ENCODE measurements at places on chromosomes 3 and 15.

- no peak for DNase-seq
These were observed 28.3 kb downstream of the ALS2CL start for GRCh38 chr3:46664971-46665762.

DNA sequence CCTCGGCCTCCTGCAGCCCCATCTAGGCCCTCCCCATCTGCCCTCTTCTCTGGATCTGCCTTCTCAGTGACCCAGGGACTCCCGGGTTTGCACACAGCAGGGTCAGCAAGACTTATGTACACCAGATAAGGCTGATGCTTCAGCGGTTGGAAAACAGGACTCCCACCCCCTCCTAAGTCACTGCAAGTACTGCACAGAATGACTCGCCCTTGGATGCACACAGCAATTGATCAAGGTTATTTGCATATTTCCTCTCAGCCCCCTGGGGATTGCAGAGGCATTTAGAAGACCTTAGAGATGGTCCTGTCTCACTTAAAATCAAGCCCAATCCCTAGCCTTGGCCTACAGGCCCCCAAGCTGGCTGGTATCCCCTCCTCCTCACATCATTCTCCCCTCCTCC lies 8.9 kb downstream of the ACAN start:
- DNase-seq = no peak

DNA sequence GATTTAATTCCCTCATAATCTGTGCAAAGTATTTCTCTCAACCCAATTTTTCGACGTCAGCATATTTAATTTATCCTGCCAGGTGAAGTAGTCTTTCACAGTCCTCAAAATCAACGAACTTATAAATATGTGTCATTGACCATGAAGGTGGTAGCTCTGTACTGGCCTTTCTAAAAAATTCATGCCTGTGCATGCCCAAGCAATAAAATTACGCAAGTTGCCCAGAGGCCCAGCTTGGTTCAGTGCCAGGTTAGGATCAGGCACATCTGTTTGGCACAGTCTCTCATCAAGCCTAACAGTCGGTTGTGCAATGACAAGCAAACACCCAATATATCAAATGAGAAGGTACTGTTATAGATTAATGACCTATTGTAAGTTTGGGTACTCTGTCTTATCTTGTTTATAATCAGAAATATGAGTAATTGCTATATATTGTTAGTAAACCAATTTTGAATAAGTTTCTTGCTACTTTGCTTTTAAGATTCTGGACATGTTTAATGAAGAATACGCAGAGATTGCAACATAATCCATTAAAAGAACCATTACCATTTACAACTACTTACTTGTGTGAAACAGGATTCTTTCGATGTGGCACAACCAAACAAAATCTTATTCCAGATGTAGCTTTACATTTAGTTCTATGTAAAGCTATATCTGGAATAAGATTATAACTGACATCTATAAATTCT lies 159.0 kb upstream of the IL12A start:
- no peak for DNase-seq

DNA sequence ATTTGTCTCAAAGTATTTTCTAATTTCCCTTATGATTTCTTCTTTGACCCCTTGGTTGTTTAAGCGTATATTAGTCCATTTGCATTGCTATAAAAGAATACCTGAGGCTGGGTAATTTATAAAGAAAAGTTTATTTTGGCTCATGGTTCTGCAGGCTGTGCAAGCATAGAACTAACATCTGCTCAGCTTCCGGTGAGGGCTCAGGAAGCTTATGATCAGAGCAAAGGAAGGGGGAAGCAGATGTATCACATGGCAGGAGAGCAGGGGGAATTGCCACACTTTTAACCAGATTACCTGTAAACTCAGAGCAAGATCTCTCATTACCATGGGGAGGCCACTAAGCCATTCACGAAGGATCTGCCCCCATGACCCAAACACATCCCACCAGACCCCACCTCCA lies 148.2 kb downstream of the PDE8A start:
- DNase-seq = no peak

GRCh38 chr3:16467393-16467792 lies 46.1 kb downstream of the RFTN1 start:
- DNase-seq = no peak

GRCh38 chr3:183098536-183099025 lies 715 bp downstream of the MCCC1 start:
- DNase-seq = no peak

DNA sequence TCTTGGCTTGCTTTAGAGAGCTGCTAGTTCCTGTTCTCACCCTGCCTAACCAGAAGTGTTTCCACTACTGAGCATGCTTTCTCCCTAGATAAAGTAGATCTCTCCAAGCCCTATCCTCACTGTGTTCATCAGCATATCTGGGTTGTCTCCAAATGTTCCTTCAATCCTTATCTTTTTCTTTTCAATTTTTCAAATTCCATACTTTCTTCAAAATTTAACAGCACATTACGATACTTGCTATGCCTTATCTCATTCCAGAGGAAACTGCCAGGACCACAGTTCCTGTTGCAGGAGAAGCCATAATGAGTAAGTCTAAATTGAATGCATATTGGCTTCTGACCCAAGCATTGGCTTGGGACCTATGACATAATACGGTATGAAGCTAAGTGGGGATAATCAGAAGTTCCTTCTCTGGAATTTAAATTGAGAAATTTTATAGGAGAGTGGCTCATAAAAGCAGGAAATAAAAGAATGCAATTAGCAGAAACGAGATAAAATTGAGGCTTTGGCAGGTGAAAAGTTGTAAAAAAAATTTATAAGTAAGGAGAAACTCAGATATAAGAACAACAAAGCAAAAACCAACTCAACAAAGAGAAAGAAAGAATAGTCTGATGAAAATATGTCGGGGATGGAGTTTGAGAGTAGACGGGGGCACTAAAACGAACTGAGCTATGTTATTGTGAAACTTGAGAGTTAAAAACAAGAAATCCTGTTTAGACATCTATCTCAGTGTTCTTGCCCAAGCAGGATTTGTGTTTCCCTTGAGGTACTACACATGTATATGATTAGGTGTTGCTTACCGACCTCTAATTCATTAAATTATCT lies 631.7 kb upstream of the CCDC54 start:
- DNase-seq = no peak

DNA sequence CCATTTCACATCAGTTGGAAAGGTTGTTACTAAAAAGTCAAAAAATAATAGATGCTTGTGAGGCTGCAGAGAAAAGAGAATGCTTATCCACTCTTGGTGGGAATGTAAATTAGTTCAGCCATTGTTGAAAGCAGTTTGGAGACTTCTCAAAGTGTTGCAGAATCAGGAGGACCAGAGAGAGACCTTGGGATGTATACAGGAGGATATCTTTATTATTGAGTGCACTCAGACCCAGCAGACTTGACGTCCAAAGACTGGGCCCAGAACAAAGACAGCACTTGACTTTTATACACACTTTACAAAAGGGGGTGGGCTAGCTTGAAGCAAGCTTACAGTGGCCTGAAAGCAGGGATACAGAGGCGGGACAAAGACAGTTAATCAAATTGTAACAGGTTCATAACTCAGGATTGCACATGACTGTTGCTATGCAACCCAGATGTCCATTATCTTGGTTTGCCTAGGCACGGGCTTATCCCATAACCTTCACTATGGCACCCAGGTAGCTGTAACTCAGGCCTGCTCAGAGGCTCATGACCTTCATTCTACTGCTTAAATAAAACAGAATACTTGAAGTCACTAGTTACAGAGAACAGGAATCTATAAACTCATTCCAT lies 127.7 kb downstream of the SPATA16 start:
- no peak for DNase-seq

DNA sequence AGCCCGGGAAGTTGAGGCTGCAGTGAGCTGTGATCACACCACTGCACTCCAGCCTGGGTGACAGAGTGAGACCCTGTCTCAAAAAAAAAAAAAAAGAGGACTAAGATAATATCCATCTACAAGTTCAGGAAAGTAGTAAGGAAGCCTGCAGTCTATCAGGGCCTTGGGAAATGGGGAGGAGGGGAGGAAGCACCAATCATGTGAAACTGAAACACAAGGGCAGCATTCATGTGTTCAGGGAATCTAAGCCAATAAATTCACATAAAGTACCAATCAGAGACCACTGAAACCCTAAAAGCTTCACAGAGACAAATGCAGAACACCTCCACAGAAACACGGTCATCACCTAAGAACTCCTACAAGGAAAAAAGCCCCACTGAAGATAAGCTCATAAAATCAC lies 22.9 kb upstream of the HHATL start:
- no peak for DNase-seq

- no peak for DNase-seq
These were observed 108.5 kb downstream of the TNIK start for GRCh38 chr3:171351676-171352075.

- no peak for DNase-seq
These were observed 11.4 kb upstream of the PEX5L start for GRCh38 chr3:180048103-180048502.
